ENCODE measurements at places on chromosomes 16 and 17. TPM values are rescaled to one million over a fixed set of nuclear protein-coding genes. Genes with fewer than 3 reads are reported as not detected.

- DNase-seq: no peak
Observed at GRCh38 chr17:80901319-80901718, 90.3 kb upstream of the CHMP6 start.

DNA sequence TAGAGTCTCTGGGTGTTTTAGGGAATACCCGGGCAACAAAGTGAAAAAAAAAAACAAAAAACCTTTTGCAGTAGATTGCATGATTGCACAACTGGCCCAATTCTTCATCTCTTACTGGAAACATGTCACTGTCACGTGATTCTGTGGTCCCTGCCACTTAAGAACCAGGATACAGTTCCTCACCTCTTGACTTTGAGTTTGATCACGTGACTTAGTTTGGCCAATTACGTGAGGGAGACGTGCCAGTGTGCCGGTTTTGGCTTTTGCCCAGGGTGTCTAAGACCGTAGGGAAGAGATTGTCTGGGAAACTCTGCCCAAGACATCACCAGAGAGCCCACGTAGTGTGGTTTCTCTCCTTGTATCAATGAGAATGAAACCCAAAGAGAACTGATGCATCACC lies 88.7 kb downstream of the GRIN2A start:
- DNase-seq: no peak

GRCh38 chr17:72927146-72927545 lies 165.3 kb downstream of the SLC39A11 start:
- DNase-seq: no peak

- no peak for DNase-seq
Observed at GRCh38 chr17:50346313-50347116, 589 bp downstream of the XYLT2 start.

GRCh38 chr17:8868529-8868951 lies 1.1 kb upstream of the PIK3R6 start:
- no peak for DNase-seq

DNA sequence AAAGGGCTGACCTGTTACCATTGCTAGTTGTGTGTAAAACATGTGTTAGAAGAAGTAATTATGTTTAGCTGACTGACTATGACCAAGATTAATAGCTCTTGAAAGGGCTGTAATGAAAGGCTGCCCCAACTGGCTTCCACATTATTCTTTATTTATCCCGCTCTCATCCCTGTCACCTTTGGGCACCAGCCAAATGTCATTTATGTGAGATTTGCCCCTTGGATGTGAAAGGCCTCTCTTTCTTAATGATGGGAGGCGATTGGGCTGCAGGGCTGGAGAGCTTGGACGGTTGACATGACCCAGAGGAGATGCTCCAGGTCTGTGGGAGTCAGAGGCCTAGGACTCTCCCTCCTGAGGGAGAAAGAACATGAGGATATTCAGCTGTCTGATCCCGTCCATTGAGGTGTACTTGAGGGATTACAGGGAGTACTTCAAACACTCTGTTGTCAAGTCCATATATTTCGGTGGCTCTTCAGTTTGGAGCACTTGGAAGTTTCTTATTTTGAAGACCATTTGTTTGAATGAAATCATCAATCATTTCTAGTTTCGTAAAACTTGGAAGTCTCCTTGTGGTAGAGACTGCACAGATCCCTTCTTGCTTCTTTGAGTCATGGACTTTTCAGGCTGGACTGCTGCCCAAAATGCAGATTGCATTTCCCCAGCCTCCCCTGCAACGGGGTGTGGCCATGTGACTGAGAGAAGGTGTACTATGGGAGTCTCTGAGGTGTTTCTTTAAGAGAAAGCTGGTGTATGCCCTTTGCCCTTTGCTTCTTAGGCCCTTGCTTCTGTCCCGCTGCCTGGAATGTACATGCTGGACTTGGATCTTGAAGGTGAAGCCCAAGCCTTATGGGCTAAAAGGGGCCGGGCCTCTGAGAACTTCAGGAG lies 51.3 kb downstream of the FTO start:
- no peak for DNase-seq

GRCh38 chr16:8505327-8505991 lies 84.9 kb downstream of the TMEM114 start:
- no peak for DNase-seq

GRCh38 chr17:20775331-20775730 lies 195.8 kb downstream of the CDRT15L2 start:
- DNase-seq: no peak

GRCh38 chr16:60907645-60908044 lies 1128.6 kb downstream of the CDH8 start:
- no peak for DNase-seq

The SLC5A11 gene
- 5.6 TPM for polyA plus RNA-seq

The RILP gene
- 2.8 TPM for polyA plus RNA-seq

The CCR7 gene
- polyA plus RNA-seq: 0.20 TPM

The CCL7 gene
- polyA plus RNA-seq: not detected
